ENCODE measurements at places on chromosomes 11 and 22. TPM values are rescaled to one million over a fixed set of nuclear protein-coding genes. Genes with fewer than 3 reads are reported as not detected.

Gene GTSE1
- 21.9 TPM for total RNA-seq

Gene TMEM191C
- not detected for total RNA-seq

Gene PATE2
- total RNA-seq, result not detected

Gene FAM180B
- not detected for total RNA-seq

Gene OR6M1
- not detected for total RNA-seq

Gene TRIM34
- total RNA-seq, result 10.8 TPM

Gene NAALADL1
- total RNA-seq, result 6.2 TPM

Gene PLAAT5
- not detected for total RNA-seq

Gene LARGE2
- not detected for total RNA-seq

Gene ART5
- not detected for total RNA-seq

Gene LMO2
- 23.7 TPM for total RNA-seq

Gene CRYBB2
- not detected for total RNA-seq

Gene CATSPERZ
- total RNA-seq, result 0.15 TPM

Gene OR52E1
- not detected for total RNA-seq

Gene KCNQ1OT1
- 0.10 TPM for total RNA-seq

Gene OR4A16
- total RNA-seq, result not detected

Gene MRGPRG
- not detected for total RNA-seq

Gene MORC2
- total RNA-seq, result 18.5 TPM

Gene APOL1
- 40.8 TPM for total RNA-seq

Gene CRYAB
- not detected for total RNA-seq

Gene KRTAP5-9
- 0.20 TPM for total RNA-seq

Gene OR51L1
- total RNA-seq, result not detected

Gene SYVN1
- total RNA-seq, result 14.9 TPM

Gene TIGD3
- total RNA-seq, result 0.30 TPM

Gene WT1
- total RNA-seq, result not detected

Gene HBB
- total RNA-seq, result not detected

Gene KRTAP5-7
- total RNA-seq, result not detected

Gene CCDC90B
- total RNA-seq, result 61.5 TPM

Gene OR10A2
- not detected for total RNA-seq

Gene BEST1
- not detected for total RNA-seq

Gene C11orf42
- not detected for total RNA-seq

Gene LRRC32
- total RNA-seq, result 139 TPM

Gene NRXN2
- not detected for total RNA-seq

Gene MMP1
- total RNA-seq, result 3,905 TPM

Gene TLCD5
- 7.7 TPM for total RNA-seq
